ENCODE measurements at places on chromosomes 16 and 17.

GRCh38 chr16:11316331-11317015 lies 28.8 kb upstream of the RMI2 start:
- no peak for DNase-seq

DNA sequence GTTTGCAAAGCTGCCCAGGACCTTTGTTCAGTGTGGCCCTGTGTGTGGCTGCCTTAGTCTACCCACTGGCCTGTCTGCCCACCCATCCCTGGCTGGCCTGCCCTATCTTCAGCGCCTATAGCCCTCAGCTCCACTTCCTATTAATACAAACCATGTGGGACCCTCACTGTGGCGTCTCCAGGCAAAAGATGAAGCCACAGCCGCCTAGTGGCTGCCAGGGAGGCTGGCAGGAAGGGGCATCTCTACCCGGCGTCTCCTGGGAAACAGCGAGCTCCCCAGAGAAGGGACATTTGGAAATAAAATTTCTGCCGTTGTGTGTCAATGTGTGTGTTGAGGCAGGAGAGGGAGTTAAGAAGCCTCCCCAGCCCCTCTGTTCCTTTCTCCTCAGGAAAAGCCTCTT lies 31.5 kb downstream of the NEUROD2 start:
- DNase-seq: no peak

DNA sequence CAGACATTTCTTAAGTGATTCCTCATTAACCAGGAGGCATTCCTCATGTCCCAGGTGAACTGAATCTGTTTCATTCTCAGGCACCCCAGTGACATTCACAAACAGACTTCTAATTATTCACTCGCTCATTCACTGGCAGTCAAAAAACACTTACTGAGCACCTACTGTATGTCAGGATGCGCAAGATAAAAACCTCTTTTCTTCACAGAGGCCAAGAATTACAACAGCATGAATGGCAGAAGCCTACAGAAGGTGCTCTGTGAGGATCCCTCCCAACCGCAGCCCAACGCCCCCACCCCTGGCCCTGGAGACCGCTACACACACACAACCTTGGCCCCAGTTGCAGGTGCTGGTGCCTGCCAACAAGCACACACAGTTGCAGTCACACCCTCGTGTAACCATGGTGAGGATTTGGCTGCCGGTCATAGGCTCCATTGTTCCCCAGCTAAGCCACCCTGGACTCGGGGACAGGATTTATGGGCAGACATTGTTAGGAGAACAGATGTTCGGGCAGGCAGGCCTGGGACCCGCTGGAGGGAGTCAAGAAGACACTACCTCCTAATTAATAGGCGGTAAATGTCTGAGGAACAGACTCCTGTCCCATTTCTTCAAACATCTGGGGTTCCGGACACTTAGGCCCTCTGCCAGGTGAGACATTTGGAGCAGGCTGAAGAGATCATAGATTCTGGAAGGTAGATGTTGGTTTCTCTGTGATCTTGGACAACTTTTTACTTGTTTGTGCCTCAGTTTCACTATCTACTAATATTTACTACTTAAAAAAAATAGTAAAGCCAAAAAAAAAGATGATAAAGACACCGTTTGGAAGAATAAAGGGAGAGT lies 43.2 kb downstream of the CUEDC1 start:
- no peak for DNase-seq

DNA sequence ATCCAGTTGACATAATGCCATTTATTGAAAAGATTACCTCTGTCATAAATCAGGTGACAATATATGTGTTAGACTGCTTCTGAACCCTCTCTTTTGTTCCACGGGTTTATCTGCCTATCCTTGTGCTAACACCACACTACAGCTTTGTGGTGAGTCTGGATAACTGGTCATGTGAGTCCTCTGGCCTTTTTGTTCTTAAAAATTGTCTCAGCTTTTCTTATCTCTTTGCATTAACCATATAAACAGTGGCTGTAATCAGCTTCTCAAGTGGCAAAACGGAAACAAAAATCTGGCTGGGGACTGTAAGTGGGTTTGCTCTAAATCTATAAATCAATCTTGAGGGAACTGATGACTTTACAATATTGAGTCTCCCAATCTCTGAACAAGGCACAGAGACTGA lies 44.6 kb downstream of the STX8 start:
- DNase-seq: no peak

DNA sequence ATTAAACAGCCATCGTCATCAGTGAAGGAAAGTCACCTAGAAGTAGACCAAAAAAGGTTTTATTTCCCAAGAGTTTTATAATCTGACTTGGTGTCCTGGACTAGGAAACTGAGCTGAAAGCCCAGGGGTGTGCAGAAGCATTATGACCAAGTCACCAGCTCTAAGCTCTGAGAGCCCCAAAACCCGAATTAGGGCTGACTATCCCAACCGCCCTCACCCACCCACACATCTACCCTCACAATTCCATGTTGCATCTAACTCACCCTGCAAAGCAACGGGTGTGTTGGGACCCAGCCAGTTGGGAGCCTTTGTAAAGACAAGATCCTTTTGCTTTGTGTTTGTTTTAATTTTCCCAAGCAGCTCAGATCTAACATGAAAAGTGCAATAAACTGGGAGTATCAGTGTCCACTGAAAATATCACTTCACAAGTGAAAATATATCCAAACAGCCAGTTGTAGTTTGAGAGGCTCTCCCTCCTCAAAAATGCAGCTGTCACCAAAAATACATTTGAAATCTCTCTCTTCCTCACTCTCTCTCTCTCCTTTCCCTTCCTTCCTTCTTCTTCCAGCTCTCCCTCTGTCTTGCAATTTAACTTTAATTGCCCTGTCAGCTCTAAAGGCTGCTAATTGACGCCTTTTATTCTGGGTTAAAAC lies 16.2 kb upstream of the NOG start:
- DNase-seq: no peak

- DNase-seq: no peak
Measured at GRCh38 chr16:67760206-67760955, 41.3 kb upstream of the GFOD2 start.

- DNase-seq: no peak
Measured at GRCh38 chr17:31692632-31693031, 166.4 kb downstream of the COPRS start.

GRCh38 chr17:35293151-35293847 lies 50.4 kb downstream of the SLFN5 start:
- no peak for DNase-seq

- no peak for DNase-seq
Measured at GRCh38 chr17:57834146-57834741, 15.6 kb downstream of the MRPS23 start.

DNA sequence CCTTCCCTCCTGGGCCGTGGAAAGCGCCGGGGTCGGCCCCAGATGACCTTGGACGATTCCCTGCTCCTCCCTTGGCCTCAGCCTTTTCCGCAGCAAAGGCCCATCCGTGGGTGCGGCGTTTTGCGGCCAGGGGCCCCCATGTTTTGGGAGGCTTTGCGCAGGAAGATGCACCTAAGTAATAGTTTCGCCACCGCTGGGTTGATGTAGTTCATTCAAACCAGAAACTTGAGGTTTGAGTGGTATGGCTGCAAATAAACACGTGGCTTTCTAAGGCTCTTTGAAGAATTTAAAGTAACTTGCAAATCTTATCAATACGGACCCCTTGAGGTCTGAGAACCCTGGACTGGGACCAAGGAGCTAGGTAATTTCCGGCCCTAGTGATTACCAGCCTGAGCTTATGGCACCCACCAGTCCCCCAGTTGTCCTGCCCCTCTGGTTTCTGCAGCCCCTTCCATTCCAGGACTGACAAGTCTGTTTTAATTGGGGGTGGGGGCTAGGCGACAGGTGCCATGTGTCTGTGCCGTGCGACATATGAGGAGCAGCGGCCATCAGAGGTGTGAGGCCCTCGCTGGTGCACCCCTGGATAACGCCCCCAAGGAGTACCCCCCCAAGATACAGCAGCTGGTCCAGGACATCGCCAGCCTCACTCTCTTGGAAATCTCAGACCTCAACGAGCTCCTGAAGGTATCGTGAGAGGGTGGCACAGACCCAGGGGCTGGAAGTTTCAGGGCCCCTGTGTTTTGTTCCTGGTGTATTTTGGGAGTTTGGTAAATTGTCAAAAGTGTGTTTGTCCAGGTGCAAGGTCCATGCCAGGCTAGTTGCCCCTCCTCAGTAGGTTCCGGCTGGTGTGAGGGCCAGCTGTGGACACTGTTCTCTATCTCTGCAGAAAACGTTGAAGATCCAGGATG lies 834 bp downstream of the MRPL12 start:
- DNase-seq: no peak

- DNase-seq: no peak
Measured at GRCh38 chr17:3892095-3892998, 506 bp downstream of the CAMKK1 start.

GRCh38 chr16:77732241-77732946 lies 10.1 kb downstream of the NUDT7 start:
- no peak for DNase-seq

DNA sequence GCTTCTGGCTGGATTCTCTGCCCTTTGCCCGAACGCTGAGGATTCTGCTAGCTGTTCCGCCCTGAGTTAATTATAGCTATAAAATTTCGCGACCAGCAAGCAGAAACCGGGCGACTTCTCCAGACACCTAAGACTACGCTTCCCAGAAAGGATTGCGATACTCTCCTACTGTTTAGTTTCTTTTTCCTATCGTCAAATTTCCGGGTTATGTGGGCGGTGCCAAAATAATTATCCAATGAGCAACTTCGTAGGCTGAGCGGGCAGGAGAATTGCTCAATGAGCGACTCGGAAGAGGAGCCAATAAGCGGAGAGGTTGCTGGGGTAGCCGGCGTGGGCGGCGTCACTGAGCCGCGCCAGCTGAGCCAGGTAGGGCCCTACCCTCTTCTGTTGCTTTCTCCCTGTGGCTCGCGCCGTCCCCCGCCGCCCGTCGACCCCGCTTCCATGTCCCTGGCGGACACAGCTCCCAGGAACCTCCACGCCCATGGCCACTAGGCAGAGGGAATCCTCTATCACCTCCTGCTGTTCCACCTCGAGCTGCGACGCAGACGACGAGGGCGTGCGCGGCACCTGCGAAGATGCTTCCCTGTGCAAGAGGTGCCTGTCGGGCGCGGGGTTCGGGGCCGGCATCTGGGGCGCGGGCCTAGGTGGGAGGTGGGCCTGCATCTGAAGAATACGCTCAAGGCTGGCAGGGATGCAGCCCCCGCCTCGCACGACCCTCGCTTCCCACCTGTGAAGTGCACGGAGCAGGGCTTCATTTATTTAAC lies at the start of gene LCMT1:
TSS of gene LCMT1 (plus strand) at position 340 of the 764 bp plus-strand sequence. CDS start at position 482, 142 bp downstream.
- DNase-seq: peak; percentile 87

DNA sequence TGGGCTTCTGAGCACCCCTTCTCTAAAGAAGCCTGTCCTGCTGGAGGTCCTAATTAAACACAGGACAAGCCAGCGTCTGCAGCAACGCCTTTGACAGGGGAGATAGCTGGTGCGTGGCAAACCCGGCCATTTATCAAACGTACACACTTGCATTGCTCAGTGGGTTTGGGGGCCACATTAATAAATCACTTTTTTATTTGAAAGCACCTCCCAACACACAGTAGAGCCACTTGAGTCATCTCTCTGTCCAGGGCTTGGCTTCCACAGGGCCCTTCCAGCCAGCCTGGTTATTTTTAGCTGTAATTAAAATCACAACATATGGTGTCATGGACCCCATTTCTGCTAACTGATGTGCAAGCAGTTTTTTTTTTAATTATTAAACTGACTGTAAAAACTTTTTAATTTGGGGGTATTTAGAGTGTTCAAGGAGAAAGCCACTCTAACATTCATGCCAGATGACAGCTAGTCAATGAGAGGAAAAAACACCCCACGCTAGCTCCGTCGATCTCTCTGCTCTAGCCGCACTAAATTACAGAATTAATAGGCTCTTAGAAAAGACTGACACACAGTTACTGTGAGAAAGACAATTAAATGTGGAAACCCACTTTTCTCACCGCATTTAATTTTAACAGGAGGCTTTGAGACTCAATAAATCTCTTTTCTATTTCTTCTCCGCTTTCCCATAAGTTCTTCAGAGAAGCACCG lies 201.0 kb upstream of the WSCD1 start:
- DNase-seq: no peak

DNA sequence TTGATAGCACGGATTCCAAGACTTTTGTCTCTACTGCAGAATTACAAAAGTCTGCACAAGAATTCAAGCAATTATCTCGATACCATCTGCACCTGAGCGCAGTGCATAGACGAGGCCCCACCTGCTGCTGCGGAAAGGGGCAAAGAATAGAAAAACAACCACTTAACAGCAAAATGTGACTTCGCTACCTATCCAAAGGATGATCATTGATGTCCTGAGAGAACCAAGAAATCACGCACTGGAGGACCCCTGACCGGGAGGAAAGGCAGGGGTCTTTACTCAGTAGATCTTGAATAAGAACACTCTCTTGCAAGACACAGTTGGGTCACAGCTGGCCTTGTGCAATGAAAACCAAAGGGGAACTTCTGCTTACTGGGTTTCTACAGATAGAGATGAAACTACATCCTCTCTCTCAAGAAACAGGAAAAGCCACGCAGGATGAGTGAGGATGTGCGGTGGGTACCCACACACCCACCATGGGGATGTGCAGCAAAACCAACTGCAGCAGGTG lies 147.4 kb upstream of the RPH3AL start:
- DNase-seq: no peak

DNA sequence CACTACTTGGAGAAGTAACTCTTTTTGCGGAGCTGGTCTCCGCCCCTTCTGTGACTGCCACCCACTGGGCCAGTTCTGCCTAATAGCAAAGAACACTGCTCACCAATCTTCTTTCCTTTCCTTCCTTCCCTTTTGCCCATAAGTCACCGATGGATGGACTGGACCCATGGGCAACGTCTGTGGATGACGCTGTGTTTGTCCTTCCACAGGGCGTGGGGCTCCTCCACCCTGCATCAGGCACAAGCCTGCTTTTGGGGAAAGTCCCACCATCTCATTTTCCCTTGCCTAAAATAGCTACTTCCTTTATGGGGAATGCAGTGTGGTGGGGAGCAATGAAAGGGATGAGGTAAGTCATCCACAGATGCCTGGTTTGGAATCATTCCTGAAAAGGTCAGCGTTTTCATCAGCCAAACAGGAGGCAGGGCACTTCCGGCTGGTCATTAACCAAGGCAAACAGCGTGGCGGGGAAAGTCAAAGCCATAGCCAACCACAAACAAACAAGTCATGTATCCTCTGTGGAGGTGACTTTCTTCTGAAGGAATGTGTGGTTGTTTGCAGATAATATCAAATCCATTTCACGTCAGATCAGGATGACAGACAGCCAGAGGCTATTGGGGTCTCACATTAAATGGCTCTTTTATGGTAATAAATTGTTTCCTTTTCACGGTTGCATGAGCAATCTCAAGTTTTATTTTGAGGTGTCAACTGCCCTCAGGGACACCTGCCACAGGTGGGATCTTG lies 30.7 kb upstream of the MED9 start:
- no peak for DNase-seq

Measured in NK-92 treated with Interleukin-12 subunit alpha and Interleukin-12 subunit beta, amount 100 ng/mL, for 24 hours (cell line).